Fibroblast of lung (primary cell): ENCODE measurements at places on chromosomes 6 and 20. TPM values are rescaled to one million over a fixed set of nuclear protein-coding genes. Genes with fewer than 3 reads are reported as not detected.

DNA sequence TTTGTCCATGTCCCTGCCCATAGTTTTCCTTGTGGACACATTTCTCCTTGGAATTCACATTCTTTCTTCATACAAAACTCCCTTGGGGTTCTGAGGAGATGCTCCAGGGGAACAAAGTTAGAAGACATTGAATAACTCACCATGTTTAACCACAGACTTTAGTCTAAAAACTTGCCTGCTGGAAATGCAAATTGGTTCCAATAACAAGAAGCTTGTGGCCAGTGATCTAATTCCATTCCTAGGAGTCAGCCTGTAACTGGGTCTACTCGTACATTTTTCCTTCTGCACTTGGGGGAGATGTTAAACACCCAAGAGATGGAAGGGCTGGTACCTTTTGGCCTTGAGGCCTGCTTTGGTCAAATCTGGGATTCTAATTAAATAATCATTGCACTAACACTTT lies 60.2 kb downstream of the SCML4 start:
- DNase-seq = peak; percentile 85

GRCh38 chr6:139473731-139474130 lies 99.3 kb upstream of the CITED2 start:
- DNase-seq = peak; percentile 42

GRCh38 chr6:95723638-95724037 lies 146.3 kb downstream of the MANEA start:
- no peak for DNase-seq

CENPQ gene
- total RNA-seq = 4.6 and 5.3 TPM in 2 replicates

EPPIN gene
- not detected in 2 replicates for total RNA-seq

GRCh38 chr6:3391902-3392458 lies 64.9 kb downstream of the SLC22A23 start:
- DNase-seq = no peak

CFAP61 gene
- 0.26 TPM in 1 of 2 replicates, not detected in the other for total RNA-seq

GRCh38 chr20:10336959-10337729 lies 96.9 kb downstream of the MKKS start:
- peak; percentile 57 for DNase-seq

DLK2 gene
- total RNA-seq = under 0.01 and 0.17 TPM in 2 replicates

ZSCAN12 gene
- total RNA-seq = 8.2 and 9.6 TPM in 2 replicates

GRCh38 chr6:14276667-14277404 lies 159.3 kb downstream of the CD83 start:
- DNase-seq = no peak

- no peak for DNase-seq
These were observed 233.2 kb downstream of the LRFN2 start for GRCh38 chr6:40353967-40354452.

DNA sequence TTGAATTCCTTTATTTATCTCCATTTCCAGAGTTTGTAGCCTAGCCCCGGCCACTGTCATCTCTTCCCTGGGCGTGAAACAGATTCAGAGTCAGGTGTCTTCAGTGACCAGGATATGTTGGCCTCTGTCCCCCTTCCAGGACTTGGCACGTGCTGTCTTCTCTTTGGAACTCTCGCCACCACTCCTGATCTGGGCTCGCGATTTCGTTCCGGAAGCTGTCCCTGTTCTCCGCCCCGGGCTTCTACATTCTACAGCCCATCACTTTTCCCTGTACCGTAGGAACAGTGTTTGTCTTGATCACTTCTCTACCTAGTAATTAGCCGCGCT lies 739 bp downstream of the GSS start:
- peak; percentile 51 for DNase-seq

IMPG1 gene
- not detected in 2 replicates for total RNA-seq

CNR1 gene
- under 0.01 TPM in 1 of 2 replicates, not detected in the other for total RNA-seq

- peak; percentile 48 for DNase-seq
These were observed 95.4 kb upstream of the MRPS10 start for GRCh38 chr6:42313038-42313437.

SEC63 gene
- 25.7 and 34.2 TPM in 2 replicates for total RNA-seq

DNA sequence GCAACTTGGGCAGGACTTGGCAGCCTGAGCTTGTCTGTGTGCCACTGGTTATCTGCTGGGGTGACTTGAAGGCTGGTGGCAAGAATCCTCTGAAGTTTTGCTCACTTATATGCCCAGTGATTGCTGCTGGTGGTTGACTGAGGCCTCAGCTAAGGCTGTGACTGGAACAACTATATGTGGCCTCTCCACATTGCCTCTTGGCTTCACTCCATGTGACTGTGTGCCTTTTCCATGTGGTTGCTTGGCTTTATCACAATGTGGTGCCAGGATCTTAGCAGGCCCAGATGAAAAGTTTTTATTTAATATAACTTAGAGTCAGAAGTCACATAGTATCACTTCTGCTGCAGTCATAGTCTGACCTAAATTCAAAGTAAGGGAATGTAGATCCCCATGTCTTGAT lies 104.5 kb downstream of the ADAT2 start:
- DNase-seq = no peak

GRCh38 chr6:6521961-6522482 lies 66.5 kb upstream of the LY86 start:
- no peak for DNase-seq

GRCh38 chr6:106167096-106167814 lies 81.1 kb downstream of the PRDM1 start:
- DNase-seq = no peak

DNA sequence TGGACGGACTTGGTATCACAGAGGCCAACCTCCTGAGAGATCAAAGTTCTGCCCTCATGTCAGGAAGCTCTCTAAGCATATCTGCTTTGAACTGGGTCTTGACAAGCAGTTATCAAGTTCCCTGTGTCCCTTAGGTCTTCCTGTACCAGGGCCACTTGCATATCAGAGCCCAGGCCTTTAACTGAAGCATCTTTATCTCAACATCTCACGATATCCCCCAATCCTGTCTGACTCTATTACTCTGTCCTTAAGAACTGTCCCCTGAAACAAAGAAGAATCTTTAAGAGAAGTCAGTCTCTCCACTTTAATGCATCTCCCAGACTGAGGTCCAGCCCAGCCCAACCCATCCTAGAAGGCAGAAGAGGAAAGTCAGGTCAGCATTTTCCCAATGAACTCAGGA lies 8.2 kb downstream of the MAS1L start:
- DNase-seq = no peak

- DNase-seq = no peak
These were observed 70.6 kb downstream of the SGK1 start for GRCh38 chr6:134247231-134247833.

C20orf141 gene
- total RNA-seq = not detected in 2 replicates

TSPYL1 gene
- 83.0 and 93.0 TPM in 2 replicates for total RNA-seq

DNA sequence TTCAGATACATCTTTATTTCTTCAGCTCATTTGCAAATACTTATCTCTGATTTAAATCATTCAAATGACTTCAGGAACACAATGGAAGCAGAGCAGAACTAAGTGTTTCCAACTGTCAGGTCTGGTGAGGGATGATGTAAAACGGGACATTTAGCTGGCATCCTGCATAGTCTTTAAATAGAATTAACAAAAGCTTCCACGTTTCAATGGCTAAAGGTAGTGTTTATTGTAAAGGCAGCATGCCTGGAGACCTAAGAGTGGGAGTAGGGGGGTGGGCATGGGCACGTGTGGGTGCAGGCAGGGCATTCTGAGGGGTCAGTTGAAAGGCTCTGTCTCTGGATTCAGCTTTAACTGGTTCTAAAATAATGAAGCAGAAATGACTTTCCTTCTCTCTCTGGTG lies 174.9 kb downstream of the PLCB1 start:
- no peak for DNase-seq

DNA sequence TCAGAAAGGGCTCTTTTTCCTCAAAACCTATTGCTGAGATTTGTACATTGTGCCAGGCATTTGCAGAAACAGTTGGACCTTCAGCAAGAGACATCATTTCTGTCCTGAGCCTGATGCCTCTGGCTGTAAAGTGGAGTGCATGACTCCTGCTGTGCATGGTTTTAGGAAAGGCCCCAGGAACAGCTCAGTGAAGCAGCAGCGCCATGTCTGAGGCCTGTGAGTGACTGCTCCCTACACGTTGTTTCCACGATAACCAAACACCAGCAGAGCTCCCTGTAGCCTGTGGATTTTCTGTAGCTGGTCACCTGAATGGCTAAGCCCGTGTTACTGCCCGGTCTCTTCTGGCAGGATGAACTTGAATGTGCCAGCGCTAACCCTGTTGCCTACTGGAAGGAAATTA lies 232.5 kb downstream of the TFAP2C start:
- DNase-seq = no peak

- no peak for DNase-seq
These were observed 16.9 kb upstream of the SLC22A16 start for GRCh38 chr6:110493253-110493800.

GRCh38 chr6:137937834-137938233 lies 70.8 kb downstream of the TNFAIP3 start:
- no peak for DNase-seq

GRCh38 chr6:69719602-69720193 lies 77.1 kb downstream of the LMBRD1 start:
- DNase-seq = peak; percentile 59

DNA sequence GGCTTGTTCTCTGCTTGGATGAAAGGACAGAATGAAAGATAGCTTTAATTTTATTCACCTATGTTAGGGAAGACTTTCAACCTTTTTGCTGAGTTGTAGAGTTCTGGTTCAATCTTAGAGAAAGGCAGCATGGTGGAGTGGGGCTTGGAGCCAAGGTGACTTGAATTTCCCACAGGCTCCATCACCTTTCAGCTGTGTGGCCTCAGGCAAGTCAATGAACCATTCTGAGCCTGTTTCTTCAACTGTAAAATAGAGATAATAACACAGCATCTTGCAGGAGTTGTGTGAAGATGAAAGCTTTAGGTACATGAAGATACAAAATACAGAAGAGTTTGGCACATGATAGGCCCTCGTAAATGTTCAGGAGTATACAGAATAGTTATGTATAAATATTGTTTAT lies 19.1 kb upstream of the DTNBP1 start:
- DNase-seq = no peak

LY6G6C gene
- total RNA-seq = not detected in 2 replicates

DNA sequence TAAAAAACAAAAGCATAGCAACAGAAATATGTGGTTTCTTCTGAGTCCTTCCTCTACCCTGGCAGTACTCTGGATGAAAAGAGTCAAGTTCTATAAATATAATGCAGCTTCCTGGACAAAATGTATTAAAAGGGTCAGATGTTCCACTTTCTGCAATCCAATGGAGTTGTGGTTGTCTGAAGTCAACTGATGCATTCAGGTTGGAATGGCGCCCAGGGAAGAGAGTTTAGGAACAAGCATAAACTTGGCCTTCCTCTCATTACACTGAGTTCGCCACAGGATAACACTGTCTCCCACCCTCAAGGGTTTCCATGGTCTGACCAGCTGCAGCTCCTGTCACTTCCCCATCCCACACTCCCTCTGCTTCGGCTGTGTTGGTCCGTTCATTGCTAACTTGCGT lies 66.4 kb downstream of the PLEKHG1 start:
- DNase-seq = peak; percentile 72

JPH2 gene
- total RNA-seq = 0.51 and 0.66 TPM in 2 replicates
